Endothelial cell (in vitro differentiated cells): ENCODE measurements at places on chromosomes 2 and 18. TPM values are rescaled to one million over a fixed set of nuclear protein-coding genes. Genes with fewer than 3 reads are reported as not detected.

DNA sequence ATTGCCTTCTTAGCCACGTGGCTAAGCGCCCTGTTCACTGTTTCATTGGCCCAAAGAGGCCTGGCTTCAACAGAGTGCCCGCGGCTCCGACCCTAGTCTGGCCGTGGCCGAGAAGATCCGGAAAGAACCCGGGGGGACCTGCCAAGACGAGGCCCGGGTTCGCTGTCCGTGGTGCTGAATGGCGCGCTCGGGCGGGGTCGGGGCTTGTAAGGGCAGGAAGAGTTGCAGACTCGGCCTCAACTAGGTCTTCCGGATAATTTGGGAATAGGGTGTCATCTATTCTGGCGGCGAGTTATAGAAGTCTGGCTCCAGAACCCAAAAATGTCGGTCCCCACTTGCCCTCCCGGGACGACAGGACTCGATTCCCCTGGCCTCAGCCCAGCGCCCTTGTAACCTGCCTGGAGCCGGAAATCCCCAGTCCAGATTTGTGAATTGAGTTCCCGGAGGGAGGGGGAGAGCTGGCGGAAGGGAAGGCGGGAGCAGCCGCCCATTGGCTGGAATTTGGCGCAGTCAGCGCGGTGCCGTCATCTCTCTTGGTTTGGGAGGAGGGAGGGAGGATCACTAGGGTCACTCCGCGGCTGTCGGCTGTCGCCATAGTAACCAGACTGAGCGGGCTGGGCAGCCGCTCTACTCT lies 3.5 kb downstream of the CDK5R2 start:
- H3K27me3 ChIP-seq = peaks cover 26% of the 10 kb centered on the region
- H3K36me3 ChIP-seq = peaks cover 5% of the 10 kb centered on the region
- peaks cover 13% of the 10 kb centered on the region for H3K4me1 ChIP-seq
- peak; percentile 84 for DNase-seq
- H3K27ac ChIP-seq = peak overlapping the region; percentile 75
- no peak overlapping the region for H3K4me3 ChIP-seq

DNA sequence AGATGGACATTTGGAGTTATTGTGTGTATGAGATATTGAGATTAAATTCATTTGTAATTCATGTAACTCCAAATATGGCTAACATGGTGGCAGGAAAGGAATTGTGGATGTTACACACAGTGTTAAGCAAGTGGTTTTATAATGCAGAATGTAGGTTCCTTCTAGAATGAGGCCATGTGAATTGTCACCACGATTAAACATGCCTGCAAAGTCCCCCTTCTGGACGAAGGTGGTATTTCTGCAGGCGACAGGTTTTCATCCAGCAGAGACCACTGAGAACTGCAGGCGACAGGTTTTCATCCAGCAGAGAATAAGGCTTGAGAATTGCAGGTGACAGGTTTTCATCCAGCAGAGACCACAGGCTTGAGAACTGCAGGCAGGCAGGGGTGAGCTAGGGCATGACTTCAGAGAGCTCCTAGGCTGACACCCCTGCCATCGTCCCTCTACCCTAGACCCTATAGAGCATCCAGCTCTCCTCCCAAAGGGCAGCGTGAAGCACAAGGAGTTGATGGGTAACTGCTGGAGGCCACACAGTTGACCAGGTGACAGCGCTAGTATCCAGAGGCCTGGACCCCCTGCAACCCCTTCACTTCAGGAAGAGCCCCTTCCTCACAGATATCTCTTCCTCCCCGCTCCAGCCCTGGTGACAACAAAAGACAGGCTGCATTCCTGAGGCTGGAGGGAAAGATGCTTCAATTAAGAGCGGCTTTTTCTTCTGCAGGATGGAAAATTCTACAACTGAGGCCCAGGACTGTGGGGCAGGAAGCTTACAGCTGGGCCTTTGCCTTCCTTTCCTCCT lies 175.8 kb downstream of the LOXHD1 start:
- no peak overlapping the region for H3K27ac ChIP-seq
- H3K27me3 ChIP-seq = peaks cover 6% of the 10 kb centered on the region
- H3K36me3 ChIP-seq = no peaks in the 10 kb centered on the region
- peaks cover 6% of the 10 kb centered on the region for H3K4me1 ChIP-seq
- no peak overlapping the region for H3K4me3 ChIP-seq
- DNase-seq = peak; percentile 79

DNA sequence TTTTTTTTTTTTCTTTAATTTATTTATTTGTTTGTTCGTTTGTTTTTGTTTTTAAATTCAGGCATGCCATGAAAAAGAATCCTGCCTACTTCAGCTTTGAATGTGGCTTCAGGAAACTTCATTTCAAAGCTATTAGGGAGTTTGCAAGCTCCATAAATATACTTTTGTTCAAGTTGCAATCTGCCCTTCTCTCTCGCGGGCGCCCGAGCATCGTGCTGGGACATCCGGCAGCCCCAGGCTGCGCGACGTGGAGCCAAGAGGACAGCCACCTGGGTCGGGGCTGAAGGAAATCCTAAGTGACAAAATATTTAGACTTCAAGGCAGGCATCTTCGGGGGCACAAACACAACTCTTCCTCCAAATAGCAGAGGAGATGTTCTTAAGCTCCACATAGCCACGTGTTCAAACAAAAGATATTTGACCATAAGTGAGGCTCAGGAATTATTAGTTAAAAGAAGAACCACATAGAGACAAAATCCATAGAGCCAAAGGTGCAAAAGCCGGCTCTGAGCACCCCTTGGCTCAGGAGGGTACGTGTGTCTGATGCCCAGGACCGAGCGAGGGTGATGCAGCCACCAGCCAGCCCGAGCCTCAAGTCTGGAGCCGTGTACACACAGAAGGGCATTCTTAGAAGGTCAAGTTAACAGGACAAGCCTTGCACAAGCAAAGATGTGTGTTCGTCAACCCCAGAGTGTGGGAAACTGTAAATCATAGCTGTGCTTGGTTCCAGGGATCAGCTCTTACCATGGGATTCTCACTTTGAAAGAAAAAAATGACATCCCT lies 256.5 kb upstream of the SALL3 start:
- peaks cover 9% of the 10 kb centered on the region for H3K27me3 ChIP-seq
- DNase-seq = no peak
- H3K36me3 ChIP-seq = peaks cover 13% of the 10 kb centered on the region
- no peak overlapping the region for H3K27ac ChIP-seq
- no peak overlapping the region for H3K4me3 ChIP-seq

Gene EMILIN1
- total RNA-seq = 2.1 TPM

Gene CD28
- not detected for total RNA-seq

- no peaks in the 10 kb centered on the region for H3K4me1 ChIP-seq
- H3K36me3 ChIP-seq = peaks cover 5% of the 10 kb centered on the region
- no peak for DNase-seq
- H3K4me3 ChIP-seq = no peak overlapping the region
- H3K27me3 ChIP-seq = peaks cover 4% of the 10 kb centered on the region
- no peak overlapping the region for H3K27ac ChIP-seq
These were observed 449.9 kb downstream of the LRATD1 start for GRCh38 chr2:15082105-15083058.
